Stimulated activated CD8-positive, alpha-beta memory T cell treated with anti-CD3 and anti-CD28 coated beads, Interleukin-15, amount 100 ng/mL, for 4 hours (primary cell): ENCODE measurements at places on chromosomes 11 and 22.

GRCh38 chr11:65639623-65640482, 2.0 kb downstream of the SIPA1 start:
- peak; percentile 43 for DNase-seq

GRCh38 chr11:2796508-2797113, 89.0 kb downstream of the CDKN1C start:
- no peak for DNase-seq

DNA sequence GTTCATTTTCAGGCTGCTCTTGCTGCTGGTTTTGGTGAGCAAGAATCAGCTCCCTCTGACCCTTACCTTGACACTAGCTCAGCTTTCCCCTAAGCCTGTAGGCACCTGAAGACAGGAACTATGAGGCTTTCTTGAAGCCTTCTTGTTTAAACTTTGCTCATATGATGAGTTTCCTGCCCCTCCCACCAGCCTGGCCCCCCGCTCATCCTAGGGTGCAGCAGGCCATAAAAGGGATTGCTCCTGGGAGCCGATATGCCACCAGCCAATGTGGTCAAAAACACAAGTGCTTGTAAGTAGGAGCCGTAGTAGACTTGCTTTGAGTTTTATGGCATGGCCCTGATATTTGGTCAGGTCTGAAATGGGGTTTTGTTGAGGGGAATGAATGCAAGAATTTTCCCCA, 164.7 kb downstream of the DSCAML1 start:
- DNase-seq, result no peak

DNA sequence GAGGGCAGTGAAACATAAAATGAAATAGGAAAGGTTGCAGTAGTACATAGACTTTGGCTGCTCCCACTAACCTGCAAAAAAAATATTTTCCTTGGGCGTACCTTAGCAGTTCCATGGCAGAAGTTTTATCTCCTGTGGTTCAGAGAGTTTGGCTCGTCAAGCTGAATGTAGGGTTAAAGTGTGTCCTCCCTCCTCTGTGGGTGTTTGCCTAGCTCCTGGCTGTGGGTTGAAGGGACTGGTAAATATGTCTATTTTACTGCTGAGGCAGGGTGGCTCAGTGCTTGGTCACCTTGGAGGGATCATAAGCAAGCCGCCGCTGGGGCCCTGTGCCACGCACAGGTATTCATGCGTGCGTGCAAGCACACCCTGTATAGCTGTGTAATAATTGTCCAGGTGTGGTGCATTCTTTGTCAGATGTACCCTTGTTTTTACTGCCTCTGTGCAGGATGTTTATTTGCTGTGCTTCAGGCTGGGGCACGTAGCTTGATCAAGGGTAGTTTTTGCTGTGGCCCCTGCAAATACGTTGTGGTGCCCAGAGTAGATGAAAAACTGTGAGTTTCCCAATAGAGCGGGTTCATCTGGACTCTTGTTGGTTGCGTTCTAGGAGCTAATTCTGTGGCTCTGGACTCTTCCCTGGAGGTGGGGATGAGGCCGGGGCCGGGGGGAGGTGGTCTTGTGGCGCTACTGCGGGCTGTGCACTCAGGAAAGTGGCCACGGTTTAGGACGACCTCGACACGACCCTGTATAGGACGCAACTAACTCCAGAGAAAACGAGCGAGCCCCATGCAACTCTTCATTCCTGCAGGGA, 732 bp upstream of the SORL1 start:
- DNase-seq, result no peak

DNA sequence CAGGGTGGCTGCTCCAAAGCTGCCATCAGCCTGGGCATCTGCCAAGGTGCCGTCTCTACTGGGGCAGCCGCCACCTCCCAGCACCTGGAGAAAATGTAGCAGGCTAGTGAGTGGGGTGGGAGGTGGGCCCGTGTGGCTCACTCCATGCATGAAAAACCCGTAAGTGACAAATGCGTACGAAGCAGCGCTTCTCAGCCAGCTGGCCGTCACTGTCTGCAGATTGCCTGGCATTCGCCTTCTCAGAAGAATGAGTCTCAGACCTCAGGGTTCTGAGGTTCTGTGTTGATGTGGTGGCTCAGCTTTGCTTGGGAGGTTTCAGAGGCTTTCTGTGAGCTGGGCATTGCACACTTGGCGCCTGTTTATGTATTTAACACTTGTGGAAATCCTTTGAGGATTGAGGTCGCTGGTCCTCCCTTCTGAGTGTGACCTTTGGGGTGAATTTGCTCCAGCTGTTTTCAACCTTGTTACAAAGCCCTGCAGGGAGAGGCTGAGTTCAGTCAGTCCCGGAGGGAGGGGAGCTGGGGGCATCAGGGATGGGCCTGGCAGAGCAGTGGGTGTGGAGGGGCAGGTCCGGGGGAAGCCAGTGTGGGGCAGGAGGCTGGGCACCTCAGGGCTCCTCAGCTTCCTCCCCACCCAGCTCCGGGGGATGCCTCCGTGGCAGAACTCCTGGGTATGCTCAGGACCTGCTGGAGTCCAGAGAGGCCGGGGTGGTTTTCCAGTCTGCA, 977.0 kb downstream of the TBC1D22A start:
- no peak for DNase-seq

- no peak for DNase-seq
Observed at GRCh38 chr11:15234796-15235195, 120.1 kb downstream of the INSC start.

DNA sequence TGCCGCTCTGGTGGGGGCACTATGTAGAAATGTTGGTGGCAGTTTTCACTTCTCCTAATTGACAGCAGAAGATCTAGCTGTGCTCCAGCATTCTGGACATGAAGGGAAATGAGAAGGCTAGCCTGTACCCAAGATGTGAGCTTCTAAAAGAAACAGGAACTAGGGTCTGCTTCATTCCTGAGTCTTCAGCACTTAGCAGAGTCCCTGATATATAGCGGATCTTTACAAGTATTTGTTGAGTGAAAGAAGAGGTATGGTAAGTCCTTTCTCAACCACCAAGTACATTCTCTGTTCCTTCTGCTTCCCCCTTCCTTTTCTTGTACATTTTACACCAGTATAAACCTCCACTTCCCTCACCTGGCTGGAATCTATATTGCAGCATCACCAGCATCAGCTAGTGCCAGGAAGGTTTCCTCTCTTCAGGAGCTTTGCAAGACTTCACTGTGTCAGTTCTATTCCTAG, 408.3 kb upstream of the CADM1 start:
- DNase-seq, result no peak

DNA sequence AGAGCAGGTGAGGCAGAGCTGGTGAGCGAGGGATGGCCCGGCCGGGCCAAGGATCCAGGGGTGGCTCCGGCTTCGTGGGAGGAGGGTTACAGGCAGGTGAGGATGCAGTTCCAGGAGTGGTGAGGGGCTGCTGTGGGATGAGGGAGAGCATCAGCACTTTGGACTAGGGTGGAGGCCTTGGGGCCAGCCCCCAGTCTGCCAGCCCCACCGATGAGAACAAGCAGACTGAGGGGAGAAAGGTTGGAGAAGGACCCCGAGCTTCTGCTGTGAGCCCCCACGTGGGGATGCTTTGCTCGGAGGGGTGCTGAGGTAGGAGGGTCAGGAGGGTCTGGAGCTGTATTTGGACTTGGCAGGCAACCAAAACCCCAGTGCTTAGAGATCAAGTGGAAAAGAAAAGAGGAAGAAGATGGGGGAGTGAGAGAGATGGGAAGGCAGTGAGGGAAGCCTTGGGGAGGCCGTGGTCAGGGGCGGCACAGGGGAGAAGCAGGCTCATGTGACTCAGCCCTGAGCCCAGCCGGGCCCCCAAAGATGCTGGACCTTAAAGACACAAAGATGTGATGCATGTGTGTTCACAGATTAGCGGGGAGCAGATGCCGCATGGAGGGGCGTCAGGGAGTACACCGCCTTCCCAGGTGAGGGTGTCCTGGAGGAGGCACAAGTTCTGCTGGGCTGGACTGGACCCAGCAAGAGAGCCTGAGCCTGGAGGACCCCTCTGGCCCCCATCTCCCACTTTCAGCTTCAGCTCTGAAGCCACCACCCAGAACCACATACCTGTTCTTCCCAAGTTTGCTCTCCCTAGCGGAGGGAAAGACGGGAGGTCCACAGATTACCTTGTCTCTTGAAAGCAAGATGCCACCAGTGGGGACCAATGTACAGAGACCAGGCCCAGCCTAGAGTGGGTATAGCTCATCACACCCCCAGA, 91.3 kb downstream of the CDKN1C start:
- DNase-seq, result no peak

DNA sequence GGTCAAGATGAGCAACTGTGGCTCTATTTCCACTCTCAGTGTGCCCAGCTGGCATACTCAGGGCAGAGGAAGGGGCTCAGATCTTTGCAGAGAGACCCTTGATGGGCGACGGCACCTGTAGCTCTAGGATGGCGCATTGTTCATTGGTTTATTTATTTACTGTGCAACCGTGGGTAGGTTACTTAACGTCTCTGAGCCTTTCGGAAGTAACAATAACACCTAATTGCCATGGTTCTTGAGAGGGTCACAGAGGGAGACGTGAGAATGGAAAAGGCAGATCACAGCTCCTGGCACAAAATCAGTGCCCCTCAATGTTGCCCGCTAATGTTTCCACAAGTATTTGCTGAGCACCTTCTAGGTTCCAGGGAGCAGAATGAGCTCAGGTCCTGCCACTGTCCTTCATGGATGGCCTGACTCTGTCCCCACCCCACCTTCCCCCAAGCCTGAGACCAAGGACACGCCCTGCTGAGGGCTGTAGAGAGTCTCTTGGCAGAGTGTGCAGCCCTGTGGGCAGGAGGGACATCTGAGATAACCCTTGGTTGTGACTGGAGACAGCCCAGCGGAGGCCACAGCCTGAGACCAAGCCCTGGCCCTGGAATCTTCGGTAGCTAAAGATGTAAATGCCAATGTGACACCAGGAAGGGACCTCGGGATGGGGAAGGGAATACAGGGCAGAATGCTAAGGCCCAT, 780 bp upstream of the ALDH3B2 start:
- DNase-seq, result no peak

DNA sequence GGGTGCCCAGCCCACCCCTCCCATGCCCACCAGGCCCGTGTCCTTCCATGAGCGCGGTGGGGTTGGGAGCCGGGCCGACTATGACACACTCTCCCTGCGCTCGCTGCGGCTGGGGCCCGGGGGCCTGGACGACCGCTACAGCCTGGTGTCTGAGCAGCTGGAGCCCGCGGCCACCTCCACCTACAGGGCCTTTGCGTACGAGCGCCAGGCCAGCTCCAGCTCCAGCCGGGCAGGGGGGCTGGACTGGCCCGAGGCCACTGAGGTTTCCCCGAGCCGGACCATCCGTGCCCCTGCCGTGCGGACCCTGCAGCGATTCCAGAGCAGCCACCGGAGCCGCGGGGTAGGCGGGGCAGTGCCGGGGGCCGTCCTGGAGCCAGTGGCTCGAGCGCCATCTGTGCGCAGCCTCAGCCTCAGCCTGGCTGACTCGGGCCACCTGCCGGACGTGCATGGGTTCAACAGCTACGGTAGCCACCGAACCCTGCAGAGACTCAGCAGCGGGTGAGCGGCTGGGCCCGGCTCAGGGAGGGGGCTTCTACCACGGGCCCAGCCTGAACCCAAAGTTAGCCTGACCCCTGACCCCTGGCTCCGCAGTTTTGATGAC, 3.0 kb downstream of the PKP3 start:
- DNase-seq, result no peak

DNA sequence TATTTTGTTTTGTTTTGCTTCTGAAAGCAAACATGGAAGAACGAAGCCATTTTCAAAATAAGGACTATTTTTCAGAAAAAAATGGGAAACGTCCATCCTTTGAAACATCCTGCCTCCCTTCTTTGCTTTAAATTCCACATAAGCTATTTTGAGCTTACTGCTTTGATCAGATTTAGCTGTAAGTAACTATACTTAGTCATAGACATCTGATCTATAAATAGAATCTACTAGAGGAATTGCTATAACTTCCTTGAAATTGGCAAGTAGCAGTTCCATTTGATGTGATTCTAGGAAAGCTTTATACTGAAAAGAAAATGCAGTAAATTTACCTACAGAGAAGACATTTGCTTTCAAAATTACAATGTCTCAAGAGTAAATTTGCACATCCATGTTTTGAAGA, 305.8 kb downstream of the TTC28 start:
- no peak for DNase-seq

DNA sequence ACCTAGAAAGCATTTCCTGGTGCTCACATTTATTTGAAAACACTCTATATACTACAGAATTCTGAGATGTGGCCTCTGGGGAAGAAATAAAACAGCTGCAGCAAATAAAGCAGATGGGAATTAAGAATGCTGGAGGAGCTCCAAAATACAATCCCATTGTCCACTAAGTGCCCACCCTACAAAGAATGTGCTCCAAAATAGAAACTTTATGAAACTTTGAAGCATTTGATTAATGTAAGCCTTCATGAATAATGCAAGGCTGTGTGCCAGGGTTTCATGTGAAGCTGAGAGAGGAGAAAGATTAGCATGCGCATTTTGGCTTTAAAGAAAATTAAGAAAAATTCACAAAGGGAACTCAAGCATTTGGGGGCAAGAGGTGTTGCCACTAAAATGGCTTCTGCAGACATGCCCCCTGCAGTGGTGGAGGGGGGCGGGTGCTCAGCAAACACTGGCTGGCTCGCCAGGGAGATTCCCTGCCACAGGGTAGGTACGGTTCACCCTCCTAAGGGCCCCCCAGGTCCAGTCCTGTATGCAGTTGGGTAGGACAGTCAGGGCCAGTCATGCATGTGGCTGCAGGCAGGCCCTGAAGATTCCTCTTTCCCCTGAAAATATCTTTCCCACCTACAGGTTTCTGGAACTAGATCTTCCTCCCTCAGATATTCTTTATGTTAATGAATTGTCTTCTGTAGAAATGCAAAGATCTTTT, 46.6 kb upstream of the RCN1 start:
- no peak for DNase-seq

DNA sequence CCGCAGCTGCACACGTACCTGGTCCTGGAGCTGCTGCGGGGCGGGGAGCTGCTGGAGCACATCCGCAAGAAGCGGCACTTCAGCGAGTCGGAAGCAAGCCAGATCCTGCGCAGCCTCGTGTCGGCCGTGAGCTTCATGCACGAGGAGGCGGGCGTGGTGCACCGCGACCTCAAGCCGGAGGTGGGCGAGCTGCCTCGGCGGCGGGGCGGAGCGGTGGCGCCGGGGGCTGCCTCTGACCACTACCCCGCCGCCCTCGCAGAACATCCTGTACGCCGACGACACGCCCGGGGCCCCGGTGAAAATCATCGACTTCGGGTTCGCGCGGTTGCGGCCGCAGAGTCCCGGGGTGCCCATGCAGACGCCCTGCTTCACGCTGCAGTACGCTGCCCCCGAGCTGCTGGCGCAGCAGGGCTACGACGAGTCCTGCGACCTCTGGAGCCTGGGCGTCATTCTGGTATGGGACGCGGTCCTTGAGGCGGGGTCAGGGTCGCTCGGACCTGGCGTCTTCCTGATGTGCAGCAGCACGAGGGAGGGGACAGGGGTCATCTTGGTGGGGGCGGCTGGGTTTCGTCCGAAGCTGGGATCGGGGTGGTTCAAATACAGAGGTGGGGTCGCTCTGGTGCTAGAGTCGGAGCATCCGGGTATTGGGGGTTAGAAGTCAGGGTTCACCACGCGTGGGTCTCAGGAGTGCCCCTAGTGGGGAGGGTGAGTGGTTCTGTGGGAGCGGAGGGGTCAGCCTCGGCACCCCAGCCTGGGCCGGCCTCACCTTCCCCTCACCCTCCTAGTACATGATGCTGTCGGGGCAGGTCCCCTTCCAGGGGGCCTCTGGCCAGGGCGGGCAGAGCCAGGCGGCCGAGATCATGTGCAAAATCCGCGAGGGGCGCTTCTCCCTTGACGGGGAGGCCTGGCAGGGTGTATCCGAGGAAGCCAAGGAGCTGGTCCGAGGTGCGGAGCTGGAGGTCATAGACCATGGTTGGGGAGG, 10.8 kb downstream of the RPS6KA4 start:
- no peak for DNase-seq
